ENCODE measurements at places on chromosomes 12 and 14. TPM values are rescaled to one million over a fixed set of nuclear protein-coding genes. Genes with fewer than 3 reads are reported as not detected.
A peak's percentile ranks its signal among the peaks of the same experiment; 100 is the strongest.

DNA sequence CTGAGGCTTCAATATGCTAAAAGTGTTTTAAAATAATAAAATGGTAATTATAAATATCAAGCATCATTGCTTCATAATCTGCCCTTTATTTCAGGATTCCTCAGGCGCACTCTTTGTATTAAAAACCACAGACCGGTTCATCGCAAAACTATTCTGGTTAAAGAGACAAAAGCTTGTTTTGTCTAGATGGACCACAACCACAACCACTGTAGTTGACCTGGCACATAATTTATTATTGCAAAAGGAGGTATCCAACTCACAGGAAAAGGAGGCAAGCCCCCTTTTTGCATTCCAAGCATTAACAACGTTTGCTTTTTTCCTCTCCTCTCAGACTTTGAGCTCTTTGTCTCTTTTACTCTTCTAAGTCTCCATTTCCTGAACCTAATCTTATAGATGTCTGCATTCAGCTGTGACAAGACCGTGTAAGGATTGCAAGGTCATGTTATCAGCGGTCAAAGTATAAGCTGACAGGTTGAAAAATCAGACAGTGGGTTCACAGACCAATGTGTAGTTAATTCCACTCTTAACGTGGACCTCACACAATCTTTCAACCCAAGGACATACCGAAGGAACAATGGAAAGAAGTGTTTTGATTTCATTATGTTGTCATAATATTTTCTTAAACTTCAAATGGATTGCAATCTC lies 1057.6 kb downstream of the GALC start:
- no peak for DNase-seq

- DNase-seq: no peak
Measured at GRCh38 chr14:55301437-55302121, 30.4 kb downstream of the FBXO34 start.

DNA sequence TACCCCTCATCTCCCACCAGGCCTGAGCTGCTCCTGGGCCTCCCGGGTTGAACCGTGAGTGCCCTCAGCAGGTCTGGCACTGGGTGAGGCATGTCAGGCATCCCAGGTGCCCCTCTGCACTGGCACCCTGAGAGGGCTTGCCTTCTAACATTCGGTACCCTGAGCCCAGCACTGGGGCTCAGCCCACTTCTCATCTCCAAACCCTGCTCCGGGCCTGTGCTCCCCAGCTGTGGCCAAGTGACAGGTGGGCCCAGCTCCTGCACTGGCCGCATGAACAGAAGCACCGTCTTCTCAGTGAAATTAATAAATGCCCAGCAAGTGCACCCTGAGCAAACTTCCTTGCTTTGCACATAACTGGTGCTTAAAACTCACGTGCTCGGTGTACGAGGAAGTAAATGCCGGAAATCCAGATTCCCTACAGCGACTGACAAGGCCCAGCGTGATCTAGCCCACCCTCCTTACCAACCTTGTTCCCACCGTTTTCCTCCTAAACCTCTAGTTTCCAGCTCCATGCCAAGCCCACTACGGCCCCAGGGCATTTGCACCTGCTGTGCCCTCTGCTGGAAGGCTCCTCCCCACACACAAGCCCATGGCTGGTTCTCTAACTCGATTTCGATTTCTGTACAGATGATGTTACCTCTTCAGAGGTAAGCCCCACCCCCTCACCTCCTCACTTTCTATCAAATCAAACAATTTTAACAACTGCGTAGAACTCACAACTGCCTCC lies 115.2 kb upstream of the NCOR2 start:
- no peak for DNase-seq

GRCh38 chr12:105047308-105047707 lies 37.0 kb downstream of the ALDH1L2 start:
- no peak for DNase-seq

DNA sequence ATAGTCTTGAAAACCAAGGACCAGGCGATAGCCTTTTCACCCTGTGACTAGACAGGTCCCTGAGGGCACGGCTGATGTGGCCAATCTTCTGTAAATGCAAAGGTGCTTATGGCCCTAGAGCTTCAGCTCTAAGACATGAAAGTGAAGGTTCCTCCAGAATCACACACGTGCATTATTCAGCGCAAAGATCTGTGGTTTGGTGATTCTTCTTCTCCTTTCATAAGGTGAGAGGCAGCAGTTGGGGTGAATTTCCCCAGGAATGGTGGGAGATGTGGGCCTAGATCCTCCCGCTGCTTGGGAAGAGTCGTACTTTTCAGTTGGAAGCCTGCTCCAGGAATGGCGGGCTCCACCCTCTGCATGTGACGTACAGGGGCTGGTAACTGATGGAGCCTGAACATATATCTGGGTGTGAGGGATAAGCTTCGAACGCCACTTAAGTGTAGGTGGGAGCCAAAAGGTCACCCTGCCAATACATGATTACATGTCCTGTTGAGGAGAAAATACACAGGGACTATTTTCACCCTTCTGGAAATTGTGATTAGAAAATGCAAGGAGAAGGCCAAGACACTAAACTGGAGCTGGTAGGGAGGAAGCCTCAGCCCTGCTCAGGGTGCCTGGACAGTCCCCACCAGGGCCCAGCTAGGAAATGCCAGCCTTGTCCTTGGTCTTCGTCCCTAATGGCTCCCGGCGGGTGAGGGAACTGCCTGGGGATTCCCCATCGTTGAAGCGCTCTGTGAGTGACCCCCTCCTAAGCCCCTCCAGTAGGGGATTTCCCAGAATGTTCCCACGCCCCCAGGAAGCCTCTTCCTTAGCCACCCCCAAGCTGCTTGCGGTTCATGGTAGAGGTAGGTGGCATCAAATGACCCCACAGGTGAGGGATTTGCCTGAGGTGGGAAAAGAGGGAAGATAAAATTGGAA lies 17.6 kb downstream of the BATF start:
- DNase-seq: no peak

DNA sequence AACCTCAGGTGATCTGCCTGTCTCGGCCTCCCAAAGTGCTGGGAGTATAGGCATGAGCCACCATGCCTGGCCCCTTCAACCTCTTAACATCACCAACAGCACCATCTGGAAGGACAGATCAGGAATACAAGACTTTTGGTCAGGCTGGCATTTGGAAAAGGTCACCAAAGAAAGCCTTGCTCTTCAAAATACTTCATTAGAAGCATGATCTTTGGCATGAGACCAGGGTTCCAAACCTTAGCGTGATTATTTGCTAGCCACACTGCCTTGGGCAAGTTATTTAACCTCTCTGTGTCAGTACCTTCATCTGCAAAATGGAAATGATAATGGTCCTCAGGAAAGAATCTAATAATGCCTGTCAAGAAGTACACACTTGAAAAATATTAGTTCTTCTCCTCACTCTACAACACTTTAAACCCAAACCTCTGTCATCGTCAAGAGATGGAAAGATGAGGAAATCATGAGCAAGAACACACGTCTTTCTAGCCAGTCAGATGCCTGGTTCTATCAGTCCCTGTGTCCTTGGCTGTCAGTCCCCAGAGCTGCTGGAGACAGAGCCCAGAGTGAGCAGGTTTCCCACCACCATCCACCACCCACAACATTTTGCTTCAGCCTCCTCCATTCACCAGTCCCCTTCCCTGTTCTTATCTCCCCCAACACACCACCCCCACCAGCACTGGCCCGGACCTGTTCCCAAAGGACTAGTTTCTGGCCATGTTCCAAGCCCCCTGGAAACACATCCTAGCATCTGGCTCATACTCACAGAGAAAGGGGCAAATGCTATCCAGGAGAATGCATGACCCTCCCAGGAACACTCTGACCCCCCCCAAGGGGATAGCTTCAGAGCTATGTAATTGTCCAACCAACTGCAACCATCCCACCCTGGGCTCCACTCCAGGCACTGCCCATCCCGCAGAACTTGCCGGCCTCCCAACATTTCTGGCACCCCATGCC lies 2.0 kb downstream of the ADCY6 start:
- no peak for DNase-seq

- no peak for DNase-seq
Measured at GRCh38 chr12:8827551-8828256, 5.3 kb downstream of the A2ML1 start.

- DNase-seq: no peak
Measured at GRCh38 chr14:56996721-56997399, 186.6 kb upstream of the OTX2 start.

DNA sequence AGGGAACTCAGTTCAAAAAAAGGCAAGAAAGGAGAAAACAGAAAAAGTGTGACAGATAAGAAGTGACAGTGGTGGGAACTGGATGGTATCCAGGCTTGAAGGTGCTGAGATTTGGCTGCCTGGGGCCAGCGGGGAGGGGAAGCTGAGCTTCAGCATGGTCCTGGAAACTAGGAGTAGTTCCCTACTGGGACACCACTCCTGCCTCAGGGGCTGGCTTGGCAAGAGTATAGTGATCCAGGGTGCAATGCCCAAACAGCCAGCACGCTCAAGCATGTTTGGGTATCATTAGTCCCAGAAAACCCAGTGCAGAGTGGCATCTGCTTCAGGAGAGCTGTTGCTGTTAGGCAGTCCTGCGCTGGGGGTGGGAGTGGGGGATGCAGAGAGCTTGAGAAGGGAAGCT lies 49.5 kb upstream of the KTN1 start:
- DNase-seq: no peak

DNA sequence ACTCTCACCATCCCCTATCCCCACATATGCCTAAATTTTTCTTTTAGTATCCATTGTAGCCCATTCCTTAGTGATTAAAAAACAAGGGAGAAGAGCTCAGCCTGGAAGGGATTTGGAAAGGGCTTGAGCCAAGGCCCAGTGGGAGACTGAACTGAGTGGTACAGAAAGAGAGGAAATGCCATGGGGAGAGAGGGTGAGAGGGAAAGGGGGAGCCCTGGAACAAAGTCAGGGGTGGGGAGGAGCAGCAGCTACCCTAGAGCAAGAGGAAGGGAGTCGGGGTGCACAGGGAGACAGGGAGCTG lies 2.6 kb upstream of the ATN1 start:
- DNase-seq: no peak

DNA sequence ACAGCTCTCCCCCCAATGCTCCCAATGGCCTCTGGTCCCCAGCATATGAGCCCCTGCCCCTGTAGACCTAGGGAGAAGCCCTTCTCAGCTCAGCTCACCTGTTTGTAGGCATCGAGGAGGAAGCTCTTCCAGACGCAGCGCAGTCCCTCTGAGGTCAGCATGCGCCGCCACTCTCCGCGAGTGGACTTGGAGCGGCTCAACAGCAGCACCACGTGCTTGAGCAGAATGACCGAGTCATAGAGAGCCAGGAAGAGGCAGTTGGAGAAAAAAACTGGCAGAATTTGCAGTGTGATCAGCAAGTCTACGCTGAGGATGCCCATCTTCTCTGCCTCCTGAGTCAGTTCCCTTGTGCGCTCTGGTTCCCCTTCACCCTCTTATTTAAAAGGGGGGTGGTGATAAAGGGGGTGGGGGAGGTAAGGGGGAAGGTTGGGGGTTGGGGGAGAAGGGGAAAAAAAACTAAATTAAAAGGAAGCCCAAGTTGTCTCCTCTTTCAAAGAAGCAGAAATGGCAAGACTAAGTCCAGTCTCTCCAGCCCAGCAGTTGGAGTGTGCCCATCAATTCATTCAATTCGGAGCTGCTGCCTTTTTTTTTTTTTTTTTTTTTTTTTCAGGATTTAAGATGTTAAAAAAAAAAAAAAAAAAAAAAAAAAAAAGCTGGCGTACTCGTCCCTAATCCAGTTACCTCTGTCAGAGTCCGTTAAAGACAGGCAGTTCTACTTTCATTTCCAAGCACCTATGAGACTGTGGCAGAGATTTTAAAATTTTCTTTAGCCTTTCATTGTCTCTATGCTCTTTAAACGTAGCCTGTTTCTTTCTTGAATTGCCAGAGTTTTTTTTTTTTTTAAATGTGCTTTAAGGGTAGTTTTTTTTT lies at the start of gene DIO2:
TSS of gene DIO2 (minus strand) at position 352 of the 870 bp plus-strand sequence. CDS start at position 320, 32 bp downstream.
- DNase-seq: no peak

DNA sequence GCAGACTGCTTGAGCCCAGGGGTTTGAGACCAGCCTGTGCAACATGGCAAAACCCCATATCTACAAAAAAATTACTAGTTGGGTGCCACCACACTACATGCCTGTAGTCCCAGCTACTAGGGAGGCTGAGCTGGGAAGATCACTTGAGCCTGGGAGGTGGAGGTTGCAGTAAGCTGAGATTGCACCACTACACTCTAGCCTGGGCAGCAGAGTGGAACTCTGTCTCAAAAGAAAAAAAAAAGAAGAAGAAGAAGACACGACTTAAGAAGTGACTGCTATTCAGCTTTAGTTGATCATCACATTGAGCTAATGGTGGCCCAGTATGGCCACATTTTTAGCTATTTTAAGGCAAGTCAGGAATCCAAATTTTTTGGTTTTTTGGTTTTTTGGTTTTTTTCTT lies 8.9 kb upstream of the METTL17 start:
- DNase-seq: no peak

DNA sequence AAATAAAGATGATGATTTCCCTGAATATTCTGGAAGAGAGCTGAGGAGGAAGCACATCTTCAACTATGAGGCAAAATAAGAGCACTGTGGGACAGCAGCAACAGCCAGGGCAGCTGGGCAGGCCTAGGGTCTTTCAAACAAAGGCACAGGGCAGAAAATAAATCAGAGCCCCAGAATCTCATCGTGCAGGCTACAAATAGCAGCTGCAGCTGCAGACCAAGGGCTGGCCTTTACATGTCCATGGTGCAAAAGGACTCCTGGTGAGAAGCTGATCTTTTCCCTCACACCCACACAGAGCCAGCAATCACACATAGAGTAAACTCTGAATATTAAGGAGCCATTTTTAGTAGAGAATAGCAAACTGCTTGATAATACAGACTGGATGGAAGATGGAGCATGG lies 13.6 kb upstream of the MYBPC1 start:
- DNase-seq: no peak

- DNase-seq: no peak
Measured at GRCh38 chr14:44657203-44657602, 150.1 kb upstream of the FSCB start.

DNA sequence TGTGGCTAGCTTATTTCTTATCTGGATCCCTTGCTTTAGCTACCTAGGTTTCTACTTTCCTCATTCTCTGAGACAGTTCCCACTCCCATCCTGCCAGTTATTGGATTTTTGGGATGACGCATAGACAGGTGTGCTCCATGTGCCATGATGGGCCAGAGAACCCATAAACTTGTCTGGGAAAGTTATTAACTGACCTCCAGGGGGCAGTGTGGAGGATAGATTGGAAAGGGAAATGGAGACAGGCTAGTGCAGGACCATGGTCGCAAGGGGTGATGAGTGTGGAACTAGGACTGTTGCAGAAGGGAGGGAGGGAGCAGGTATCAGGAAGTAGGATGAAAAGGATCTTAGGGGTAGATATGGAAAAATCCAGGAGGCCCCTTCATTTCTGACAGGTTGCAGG lies 80.3 kb downstream of the ESRRB start:
- peak; percentile 25 for DNase-seq

DNA sequence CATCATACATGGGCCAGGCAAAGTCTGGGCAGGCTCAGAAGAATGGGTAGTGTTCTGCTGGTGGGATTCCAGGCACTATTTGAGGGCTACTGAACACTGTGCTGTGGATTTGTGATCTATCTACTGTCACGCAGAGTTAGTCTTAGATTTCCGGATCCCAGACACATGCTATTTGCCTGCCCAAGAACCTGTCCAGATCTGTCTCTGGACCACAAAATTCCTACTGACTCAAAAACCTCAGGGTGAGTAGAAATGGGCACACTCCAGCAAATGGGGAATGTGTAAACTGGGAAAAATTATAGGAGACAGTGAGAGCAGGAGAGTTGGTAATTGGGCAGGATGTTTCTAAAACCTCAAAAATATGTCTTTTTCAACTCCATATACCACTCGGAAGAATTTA lies 129.9 kb downstream of the GALC start:
- DNase-seq: no peak

Gene BCL2L14
- total RNA-seq: 13.9 TPM

Gene LRRC10
- total RNA-seq: not detected

Gene TPH2
- not detected for total RNA-seq

Gene SAMD15
- 0.25 TPM for total RNA-seq

Gene TMEM120B
- total RNA-seq: 5.8 TPM

Gene DHRS2
- total RNA-seq: 1.1 TPM

Gene CD163
- not detected for total RNA-seq

Gene ACTR6
- 56.5 TPM for total RNA-seq

Gene COX8C
- not detected for total RNA-seq
